Astrocyte (in vitro differentiated cells and primary cell): ENCODE measurements at places on chromosomes 7 and 10. TPM values are rescaled to one million over a fixed set of nuclear protein-coding genes. Genes with fewer than 3 reads are reported as not detected.

Gene FAM107B
- total RNA-seq, result 36.0 and 42.3 TPM in 2 replicates

Gene CPA5
- not detected in 2 replicates for total RNA-seq

Gene PCDH15
- total RNA-seq, result not detected in 2 replicates

Gene HMX3
- not detected in 2 replicates for total RNA-seq

- H3K36me3 ChIP-seq, result no peaks in the 10 kb centered on the region
- peak overlapping the region; percentile 62 for H3K27ac ChIP-seq
- peak; percentile 70 for DNase-seq
These were observed 1199.9 kb downstream of the GATA3 start for GRCh38 chr10:9254353-9254752.

DNA sequence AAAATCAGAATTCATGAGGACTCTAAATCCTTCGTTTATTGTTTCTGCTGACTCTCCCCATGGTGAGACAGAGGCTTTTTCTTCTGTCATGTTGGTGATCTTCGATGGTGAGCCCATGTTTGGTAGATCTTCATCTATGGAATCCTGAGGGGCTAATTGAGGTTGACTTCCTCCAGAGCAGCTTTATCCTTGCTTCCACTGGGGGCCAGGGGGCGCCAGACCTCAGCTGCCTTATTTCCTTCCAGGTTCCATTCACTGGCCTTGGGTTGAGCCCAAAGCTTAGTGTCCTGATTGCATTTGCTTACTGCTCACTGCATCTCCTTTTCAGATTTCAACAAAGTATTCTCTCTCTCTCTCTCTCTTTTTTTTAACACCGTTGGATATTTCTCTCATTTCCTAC lies 80.7 kb downstream of the GCC1 start:
- no peaks in the 10 kb centered on the region for H3K36me3 ChIP-seq
- no peak for DNase-seq
- H3K4me1 ChIP-seq, result no peaks in the 10 kb centered on the region
- no peaks in the 10 kb centered on the region for H3K27me3 ChIP-seq

GRCh38 chr10:97726636-97727178 lies 10.2 kb upstream of the ZFYVE27 start:
- peaks cover 4% of the 10 kb centered on the region for H3K4me1 ChIP-seq
- H3K36me3 ChIP-seq, result no peaks in the 10 kb centered on the region
- peak; percentile 80 for DNase-seq
- H3K27ac ChIP-seq, result peak overlapping the region; percentile 60

DNA sequence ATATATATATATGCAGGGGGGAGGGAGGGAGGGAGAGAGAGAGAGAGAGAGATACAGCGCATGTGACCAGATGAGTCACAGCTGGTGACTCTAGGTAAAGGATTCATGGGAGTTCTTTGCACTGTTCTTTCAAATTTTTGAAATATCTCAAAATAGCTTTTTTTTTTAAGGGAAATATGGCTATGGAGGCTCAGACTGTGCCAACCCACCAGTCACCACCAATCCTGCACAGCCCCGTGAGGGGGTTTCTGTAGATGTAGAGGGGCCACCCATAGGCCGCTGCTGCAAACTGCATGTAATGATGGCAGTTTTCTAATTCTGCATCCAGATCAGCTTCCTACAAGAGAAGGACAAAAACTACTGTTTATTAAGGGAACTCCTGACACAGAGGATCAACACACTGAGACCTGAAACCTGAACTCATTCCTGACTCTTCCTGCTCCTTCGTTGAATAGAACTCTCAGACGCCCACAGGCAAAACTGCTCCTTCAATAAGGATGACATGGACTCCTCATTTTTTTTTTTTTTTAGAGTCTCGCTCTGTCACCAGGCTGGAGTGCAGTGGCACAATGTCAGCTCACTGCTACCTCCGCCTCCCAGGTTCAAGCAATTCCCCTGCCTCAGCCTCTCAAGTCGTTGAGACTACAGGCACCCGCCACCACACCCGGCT lies 17.3 kb downstream of the DAGLB start:
- peaks cover 40% of the 10 kb centered on the region for H3K36me3 ChIP-seq
- peaks cover 4% of the 10 kb centered on the region for H3K4me1 ChIP-seq
- peak overlapping the region; percentile 41 for H3K27ac ChIP-seq
- no peak overlapping the region for H3K4me3 ChIP-seq

GRCh38 chr7:152369518-152369917 lies 66.3 kb downstream of the KMT2C start:
- no peaks in the 10 kb centered on the region for H3K27me3 ChIP-seq
- no peak overlapping the region for H3K27ac ChIP-seq
- no peak overlapping the region for H3K4me3 ChIP-seq
- no peaks in the 10 kb centered on the region for H3K36me3 ChIP-seq
- no peaks in the 10 kb centered on the region for H3K4me1 ChIP-seq
- no peak for DNase-seq

- no peaks in the 10 kb centered on the region for H3K4me1 ChIP-seq
- H3K36me3 ChIP-seq, result no peaks in the 10 kb centered on the region
- no peak overlapping the region for H3K27ac ChIP-seq
These were observed 50.4 kb upstream of the PPP2R2D start for GRCh38 chr10:131850383-131850870.

GRCh38 chr10:44966129-44966815 lies 6.7 kb downstream of the RASSF4 start:
- no peak overlapping the region for H3K4me3 ChIP-seq
- no peak overlapping the region for H3K27ac ChIP-seq
- no peaks in the 10 kb centered on the region for H3K36me3 ChIP-seq

DNA sequence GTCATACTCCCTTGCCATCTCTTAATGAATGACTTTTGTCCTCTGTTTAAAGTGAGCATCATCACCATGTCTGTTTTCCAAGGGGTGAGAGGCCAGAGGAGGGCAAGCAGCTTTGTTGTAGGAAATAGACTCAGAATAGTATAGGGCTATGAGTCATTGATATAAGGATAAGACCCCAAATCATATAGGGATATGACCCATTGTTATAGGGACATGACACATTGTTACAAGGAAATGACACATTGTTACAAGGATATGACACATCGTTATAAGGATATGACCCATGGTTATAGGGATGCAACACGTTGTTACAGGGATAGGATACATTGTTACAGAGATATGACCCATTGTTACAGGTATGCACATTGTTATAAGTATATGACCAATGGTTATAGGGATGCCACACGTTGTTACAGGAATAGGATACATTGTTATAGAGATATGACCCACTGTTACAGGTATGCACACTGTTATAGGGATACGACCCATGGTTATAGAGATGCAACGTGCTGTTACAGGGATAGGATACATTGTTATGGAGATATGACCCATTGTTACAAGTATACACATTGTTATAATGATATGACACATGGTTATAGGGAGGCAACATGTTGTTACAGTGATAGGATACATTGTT lies 311.1 kb upstream of the ADARB2 start:
- no peaks in the 10 kb centered on the region for H3K36me3 ChIP-seq
- H3K27ac ChIP-seq, result no peak overlapping the region
- no peak overlapping the region for H3K4me3 ChIP-seq

DNA sequence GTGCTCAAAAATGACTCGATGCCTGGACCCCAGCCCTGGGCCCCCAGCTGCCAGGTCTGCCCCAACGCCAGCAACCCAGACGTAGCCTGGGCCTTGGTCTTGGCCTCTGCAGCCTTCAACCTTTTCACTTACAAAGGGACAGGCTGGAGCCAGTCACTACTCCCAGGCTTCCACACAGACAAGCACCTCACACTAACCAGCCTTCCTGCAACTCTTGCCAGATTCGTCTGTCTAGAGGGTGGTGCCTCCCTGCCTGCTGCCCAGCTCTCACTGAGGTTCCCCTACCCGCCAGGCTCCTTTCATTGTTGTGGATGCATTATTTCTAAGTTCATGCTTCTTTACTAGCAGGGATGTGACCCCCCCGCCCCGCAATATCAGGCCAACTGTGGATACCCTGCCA lies 56.3 kb downstream of the NUDCD3 start:
- H3K36me3 ChIP-seq, result no peaks in the 10 kb centered on the region
- no peak overlapping the region for H3K4me3 ChIP-seq
- H3K4me1 ChIP-seq, result no peaks in the 10 kb centered on the region
- no peak overlapping the region for H3K27ac ChIP-seq

DNA sequence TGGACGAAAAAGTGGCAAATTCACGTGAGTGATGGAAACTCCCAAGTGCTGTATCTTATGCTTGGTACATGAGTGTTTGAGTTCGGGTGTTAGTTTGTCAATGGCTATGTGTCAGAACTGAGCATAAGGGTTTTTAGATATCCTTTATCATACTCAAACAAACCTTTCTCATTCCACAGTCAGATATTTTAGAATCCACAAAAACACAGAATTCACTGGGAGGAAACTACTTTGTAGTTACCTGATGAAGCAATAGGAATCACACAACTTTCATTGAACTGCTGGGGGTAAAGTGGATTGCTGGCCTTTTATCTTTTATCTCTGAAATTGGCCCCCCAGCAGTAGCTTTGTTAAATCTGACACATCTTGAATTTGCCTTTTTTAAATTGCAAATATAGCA lies 64.0 kb downstream of the DKK1 start:
- no peaks in the 10 kb centered on the region for H3K4me1 ChIP-seq
- H3K36me3 ChIP-seq, result no peaks in the 10 kb centered on the region
- H3K27me3 ChIP-seq, result no peaks in the 10 kb centered on the region
- no peak overlapping the region for H3K4me3 ChIP-seq
- H3K27ac ChIP-seq, result no peak overlapping the region
- DNase-seq, result no peak

DNA sequence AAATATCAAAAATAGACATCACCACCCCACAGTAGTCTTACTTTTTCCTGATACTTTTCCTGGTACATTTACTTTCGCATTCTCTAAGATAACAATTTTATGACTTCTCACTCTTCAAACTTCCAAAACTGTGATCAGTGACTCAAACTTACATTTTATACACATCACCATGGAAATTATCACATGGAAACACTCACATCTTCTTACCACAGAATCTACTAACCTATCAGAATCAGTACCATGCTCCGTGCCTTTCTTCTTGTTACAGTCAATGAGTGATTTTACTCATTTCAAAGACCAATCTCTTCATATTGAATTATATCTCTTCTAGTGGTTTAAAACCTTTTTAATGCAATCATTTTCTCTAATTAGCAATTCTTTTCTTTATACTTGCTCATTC lies 120.3 kb downstream of the PTEN start:
- H3K4me3 ChIP-seq, result no peak overlapping the region
- peak; percentile 46 for DNase-seq
- no peaks in the 10 kb centered on the region for H3K27me3 ChIP-seq
- no peaks in the 10 kb centered on the region for H3K36me3 ChIP-seq
- H3K27ac ChIP-seq, result no peak overlapping the region
